LHCN-M2 (cell line): ENCODE measurements at places on chromosomes 7 and 10. TPM values are rescaled to one million over a fixed set of nuclear protein-coding genes. Genes with fewer than 3 reads are reported as not detected.
A peak's percentile ranks its signal among the peaks of the same experiment; 100 is the strongest.

MYL10 gene
- total RNA-seq: 0.34 TPM in 1 of 2 replicates, not detected in the other

SLC26A5 gene
- not detected in 2 replicates for total RNA-seq

- DNase-seq: no peak
Observed at GRCh38 chr7:122602800-122603199, 96.1 kb downstream of the RNF133 start.

RFC2 gene
- 85.3 and 99.9 TPM in 2 replicates for total RNA-seq

- DNase-seq: peak; percentile 42
Observed at GRCh38 chr10:3740157-3740871, 44.7 kb downstream of the KLF6 start.

DNA sequence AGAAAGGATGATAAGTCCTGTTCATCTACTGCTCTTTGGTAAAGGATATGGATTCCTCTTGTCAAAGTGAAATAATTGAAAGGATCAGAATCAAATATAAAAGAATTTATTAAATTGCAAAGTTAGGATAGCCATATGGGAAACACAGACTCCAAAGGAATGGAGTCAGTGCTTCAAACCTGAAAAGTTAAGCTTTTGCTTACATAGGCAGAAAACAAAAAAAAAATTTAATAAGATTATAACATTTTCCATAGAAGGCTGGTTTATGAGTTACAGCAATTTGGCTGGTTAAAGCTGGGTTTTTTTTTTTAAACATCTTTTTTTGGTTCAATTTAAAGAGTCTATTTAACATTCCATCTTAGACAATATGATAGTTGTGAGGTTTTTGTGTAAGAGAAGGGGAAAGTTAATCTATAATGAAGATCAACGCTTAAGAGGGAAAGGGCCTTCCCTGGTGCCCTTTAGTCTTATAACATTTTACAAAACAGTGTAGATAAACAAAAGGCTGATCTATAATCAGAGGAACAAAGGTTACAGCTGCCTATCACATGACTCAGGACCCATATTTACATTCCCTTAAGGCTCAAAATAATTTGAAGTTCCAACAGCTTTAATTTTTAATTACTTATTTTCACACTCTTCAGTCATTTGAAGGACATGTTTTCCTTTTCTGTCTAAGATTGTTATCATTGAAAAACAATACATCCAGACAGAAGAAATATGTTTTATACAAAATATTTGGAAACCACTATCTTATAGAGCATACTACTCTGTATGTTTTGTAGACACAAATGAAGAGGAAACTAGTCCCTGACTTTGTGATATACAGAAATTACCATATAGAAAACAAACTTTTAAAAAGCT lies 234.3 kb upstream of the MBL2 start:
- no peak for DNase-seq

CYP2C18 gene
- total RNA-seq: not detected in 2 replicates

PNLIPRP3 gene
- 0.06 TPM in 1 of 2 replicates, not detected in the other for total RNA-seq

PWWP2B gene
- total RNA-seq: 8.2 and 8.5 TPM in 2 replicates

- DNase-seq: no peak
Observed at GRCh38 chr10:112517451-112517862, 70.4 kb downstream of the VTI1A start.

TFEC gene
- not detected in 2 replicates for total RNA-seq

HTR7 gene
- total RNA-seq: 18.3 and 19.6 TPM in 2 replicates

TUBAL3 gene
- total RNA-seq: not detected in 2 replicates

NPTX2 gene
- 3,060 and 3,846 TPM in 2 replicates for total RNA-seq

TIAL1 gene
- total RNA-seq: 43.9 and 47.7 TPM in 2 replicates

GRCh38 chr10:57457972-57458512 lies 809.7 kb downstream of the IPMK start:
- no peak for DNase-seq

DNA sequence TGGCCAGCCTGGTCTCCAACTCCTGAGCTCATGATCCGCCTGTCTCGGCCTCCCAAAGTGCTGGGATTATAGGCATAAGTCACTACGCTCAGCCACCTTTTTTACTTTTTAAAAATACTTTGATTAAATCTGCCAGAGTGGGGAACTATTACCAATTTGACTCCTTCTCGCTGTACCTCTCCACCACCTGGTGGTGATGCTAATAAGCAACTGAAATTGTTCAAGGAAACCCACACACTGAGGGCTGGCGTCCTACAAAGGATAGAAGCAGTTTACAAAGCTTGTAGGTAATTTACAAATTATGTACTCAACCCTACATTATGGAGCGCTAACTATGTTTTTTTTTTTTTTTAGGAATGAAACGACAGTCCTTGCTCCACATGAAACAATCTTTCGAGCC lies 111.1 kb downstream of the CPED1 start:
- no peak for DNase-seq

- DNase-seq: no peak
Observed at GRCh38 chr7:4837803-4838625, 23.8 kb downstream of the PAPOLB start.

- DNase-seq: no peak
Observed at GRCh38 chr7:7565746-7566650, 686 bp upstream of the MIOS start.

GRCh38 chr10:120271696-120272095 lies 185.3 kb upstream of the PLPP4 start:
- DNase-seq: no peak

GRM8 gene
- total RNA-seq: 0.11 TPM in 1 of 2 replicates, not detected in the other

MARVELD1 gene
- 54.7 and 56.0 TPM in 2 replicates for total RNA-seq

GRCh38 chr7:44237696-44238095 lies 36.9 kb downstream of the YKT6 start:
- DNase-seq: no peak

DNA sequence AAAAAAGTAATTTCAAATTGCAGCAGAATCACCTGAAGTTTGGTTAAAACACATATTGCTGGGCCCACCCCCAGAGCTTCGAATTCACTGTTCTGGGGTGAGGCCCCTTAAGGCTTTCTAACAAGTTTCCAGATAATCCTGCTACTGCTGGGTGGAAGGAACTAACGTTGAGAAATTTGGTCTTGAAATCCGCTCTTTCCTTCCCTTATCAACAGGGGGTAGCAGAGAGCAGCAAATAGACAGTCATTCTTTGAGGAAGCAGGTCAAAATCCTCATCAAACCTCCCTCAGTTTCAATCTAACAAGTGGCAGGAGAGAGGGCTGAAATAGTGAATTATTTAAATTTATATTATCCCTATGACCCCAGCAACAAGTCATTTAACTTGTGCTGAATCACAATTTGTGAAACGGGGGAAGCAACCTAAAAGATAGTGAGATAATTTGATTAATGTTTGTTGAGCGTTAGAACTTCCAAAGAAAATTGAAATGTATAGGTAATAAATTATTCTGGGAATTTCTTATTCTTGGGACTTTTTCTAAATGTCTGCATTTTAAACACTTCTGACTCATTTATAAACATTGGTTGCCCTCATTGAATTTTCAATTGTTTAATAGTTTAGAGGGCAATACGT lies 21.7 kb upstream of the MALSU1 start:
- DNase-seq: peak; percentile 76

- no peak for DNase-seq
Observed at GRCh38 chr7:1395211-1396070, 63.8 kb downstream of the MICALL2 start.

DNA sequence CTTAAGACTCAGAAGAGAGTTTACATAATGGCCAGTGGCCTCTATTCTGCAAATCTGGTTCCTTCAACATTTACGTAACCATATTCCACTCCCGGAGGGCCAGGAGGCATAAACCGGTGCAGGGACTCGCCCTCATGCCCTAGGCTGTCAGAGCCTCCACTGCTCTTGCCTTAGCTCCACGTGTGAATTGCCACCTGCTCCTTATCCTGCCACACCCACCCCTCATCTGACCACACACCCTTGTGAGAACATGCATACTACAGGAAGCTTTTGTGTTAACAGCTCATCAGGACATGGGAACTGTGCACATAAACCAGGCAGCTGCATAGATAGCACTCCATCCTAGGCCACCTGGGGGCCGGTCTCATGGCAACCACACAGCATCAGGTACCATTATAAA lies 146.7 kb upstream of the PFKP start:
- no peak for DNase-seq

- no peak for DNase-seq
Observed at GRCh38 chr7:36663481-36663880, 60.8 kb downstream of the AOAH start.

GRCh38 chr7:131325179-131325840 lies 2.4 kb upstream of the MKLN1 start:
- peak; percentile 47 for DNase-seq

- DNase-seq: peak; percentile 93
Observed at GRCh38 chr10:122852261-122852660, 6.6 kb upstream of the CUZD1 start.

SPDYE8 gene
- not detected in 2 replicates for total RNA-seq

MLXIPL gene
- 0.13 and 0.63 TPM in 2 replicates for total RNA-seq

TBATA gene
- total RNA-seq: not detected in 2 replicates

GRCh38 chr7:6057316-6058129 lies 26.3 kb downstream of the ANKRD61 start:
- DNase-seq: no peak
